Right renal cortex interstitium (tissue), 3 donors: ENCODE measurements at places on chromosomes 6 and 20.

GRCh38 chr6:71259888-71260604 is 28.6 kb upstream of the OGFRL1 start:
- no peak for DNase-seq

- DNase-seq: no peak
These were observed 33.4 kb downstream of the CITED2 start for GRCh38 chr6:139341060-139341459.

DNA sequence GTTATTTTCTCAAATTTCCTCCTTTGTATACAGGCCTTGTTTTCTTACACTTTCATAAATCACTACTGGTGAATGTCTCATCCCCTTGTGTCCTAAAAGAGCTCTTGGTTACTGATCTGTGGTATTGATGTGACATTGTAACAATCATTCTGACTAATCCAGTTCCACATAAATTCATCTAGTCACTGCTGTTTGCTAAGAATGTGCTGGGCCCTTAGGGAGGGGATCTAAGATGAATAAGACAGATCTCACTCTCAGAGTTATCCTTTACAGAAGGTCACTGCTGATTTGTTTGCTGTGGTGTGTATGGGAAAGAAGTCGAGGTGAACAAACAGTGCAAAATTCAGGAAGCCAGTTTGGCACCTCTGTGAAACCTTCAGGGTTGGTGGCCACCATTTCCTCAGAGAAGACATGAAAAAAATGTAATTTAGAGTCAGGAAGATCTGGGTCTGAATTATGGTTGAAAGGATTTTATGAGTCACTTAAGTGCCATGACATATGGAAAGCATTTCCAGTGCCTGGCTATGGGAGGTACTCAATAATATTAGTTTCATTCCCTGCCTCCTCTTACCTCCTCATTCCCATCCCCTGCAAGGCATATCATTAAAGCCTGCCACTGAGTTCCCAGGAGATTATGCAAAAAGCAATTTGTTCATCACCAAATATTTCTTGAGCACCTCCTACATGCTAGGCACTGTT is 121.8 kb downstream of the COL9A1 start:
- no peak for DNase-seq

DNA sequence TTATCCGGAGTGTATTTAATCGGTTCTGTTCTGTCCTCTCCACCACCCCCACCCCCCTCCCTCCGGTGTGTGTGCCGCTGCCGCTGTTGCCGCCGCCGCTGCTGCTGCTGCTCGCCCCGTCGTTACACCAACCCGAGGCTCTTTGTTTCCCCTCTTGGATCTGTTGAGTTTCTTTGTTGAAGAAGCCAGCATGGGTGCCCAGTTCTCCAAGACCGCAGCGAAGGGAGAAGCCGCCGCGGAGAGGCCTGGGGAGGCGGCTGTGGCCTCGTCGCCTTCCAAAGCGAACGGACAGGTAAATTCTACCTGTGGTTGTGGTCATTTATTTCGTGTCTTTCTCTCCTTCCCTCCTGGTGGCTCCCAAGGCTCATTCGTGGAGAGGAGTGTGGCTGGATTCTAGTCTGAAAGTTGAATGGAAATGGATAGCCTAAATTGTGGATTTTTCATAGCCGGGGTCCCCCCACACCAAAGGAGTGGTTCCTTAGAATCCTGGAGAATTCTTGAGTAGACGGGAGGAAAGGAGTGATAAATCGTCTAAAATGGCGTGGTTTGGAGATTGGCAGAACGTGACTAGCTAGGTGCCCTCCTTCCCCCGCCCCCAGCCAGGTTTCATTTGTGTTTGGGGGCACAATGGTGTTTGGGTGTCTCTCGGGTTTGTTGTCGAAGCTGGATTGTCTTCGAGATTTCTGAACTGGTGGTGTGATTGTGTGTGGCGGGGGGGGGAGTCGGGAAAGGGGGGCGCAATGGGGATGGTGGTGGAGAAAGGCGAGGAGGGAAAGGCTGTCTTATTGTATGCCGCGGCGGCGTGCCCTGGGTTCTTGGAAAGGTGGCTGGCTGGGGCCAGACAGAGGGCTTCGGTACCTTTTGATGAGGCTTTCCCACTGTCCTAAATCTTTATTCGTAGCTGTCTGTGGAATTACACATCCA is 673 bp downstream of the MARCKS start:
- DNase-seq: no peak

- DNase-seq: no peak
These were observed 444.6 kb upstream of the DEFB115 start for GRCh38 chr20:30812739-30813411.

DNA sequence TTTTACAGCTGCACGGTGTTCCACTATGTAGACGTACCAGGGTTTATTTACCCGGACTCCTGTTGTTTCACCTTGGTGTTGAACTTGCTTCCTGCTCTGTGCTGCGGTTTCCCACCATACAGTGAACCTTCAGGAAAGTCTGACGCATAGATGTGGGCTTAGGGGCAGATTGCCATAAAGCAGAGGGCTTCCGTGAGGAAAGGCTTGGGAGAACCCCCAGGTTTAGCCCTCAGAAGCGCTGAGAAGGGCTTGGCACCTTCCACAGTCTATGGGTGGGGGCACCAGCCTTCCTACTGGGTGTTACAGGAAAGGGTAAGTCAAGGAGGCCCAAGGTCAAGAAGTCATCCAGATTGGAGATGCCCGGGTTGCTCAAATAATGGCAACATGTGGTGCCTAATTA is 19.2 kb upstream of the MRPS18A start:
- no peak for DNase-seq

DNA sequence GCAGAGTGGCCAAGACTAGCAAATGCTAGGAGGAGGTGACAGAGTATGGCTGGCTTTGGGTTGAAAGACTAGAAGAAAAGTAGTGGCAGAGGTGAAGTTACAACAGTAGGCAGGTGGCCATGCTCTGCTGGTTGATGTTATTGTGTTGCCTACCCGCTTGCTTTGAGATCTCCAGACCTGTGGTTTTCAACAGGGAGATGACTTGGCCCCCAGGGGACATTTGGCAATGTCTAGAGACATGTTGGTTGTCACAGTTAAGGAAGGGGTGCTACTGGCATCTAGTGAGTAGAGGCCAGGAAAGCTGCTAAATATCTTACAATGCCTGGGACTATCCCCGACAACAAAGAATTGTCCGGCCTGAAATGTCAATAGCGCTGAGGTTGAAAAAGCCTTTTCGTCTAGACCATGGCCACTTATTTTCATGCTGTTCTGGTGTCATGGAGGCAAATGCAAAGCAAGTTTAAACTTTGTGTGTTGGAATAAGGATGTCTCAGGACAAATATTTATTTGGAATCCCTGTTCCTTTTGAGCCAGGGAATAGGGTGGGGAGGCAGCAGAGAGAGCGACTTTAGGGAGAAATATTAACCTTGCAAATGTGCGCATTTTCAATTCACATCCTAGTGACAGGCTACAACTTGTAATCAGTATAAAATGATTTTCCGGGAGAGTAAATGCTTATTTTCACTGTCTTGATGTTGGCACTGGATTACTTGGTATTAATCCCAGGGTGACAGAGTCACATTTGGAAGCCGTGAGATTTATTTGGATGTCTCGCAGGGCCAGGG is 203.9 kb downstream of the ZNF217 start:
- DNase-seq: no peak

GRCh38 chr20:56032251-56032650 is 26.9 kb upstream of the CBLN4 start:
- no peak for DNase-seq

DNA sequence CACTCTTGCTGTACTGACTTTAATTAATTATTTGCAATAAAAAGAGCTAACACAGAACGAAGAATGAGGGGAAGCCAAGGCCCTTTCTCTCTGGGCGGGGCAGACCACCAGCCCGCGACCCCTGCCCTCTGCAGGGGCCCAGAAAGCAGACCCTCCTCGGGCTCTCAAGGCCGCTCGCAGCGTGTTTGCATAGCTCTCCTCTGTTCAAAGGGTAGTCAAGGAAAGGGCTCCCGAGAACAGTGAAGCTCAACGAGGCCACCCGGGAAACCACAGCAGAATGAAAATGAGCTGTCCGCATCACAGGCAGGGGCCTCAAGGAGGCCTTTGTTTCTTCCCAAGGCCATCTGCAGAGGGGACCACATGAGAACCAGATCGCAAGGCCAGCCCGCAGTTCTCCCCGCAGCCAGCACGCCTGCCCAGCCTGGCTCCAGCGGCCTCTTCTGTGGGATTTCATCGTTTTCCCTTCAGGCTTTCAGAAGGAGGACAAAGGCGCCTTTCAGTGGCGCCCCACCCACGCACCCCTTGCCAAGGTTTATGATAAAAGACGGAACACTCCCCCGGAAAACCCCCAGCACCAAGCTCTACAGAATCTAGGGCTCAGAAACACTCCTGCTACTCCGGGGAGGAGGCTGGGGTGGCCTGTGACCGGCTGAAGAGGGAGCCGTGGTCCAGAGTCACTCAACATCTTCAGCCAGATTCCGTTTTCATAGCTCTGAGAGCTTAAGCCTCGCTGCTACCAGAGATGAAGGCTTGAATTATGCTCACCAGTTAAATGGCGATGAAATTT is 25.3 kb downstream of the ACSS1 start:
- DNase-seq: no peak

DNA sequence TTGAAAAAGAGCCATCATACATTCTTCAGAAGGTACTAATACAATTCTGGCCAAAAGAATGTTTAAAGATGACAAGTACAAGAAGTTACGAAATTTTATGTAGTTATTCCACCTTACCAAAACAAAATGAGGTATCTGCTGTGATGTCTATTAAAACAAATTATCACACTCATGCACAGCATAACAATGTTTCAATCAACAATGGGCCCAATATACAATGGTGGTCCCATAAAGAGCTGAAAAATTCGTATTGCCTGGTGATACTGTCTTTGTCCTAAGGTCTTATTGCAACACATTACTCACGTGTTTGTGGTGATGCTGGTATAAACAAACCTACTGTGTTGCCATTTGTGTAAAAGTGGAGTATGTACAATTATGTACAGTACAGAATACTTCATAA is 3.6 kb upstream of the NUP153 start:
- DNase-seq: no peak

DNA sequence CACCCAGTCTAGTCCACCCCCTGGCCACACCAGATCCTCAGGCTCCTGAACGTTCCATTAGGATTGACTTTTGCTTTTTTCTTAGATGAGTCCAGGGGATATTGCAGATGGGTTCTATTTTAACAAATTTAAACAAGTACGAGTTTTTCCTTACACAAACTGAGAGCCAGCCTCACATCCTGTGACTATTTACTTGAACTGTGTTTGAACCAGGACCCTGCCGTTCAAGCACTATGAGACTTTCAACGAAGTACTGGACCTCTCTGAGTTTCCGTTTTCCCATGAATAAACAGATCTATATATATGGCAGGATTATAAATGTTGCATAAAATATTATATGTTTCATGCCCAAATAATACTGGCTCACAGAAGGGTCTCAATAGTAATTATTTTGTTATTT is 1.4 kb upstream of the METTL24 start:
- DNase-seq: no peak

- DNase-seq: no peak
These were observed 26.1 kb downstream of the FARS2 start for GRCh38 chr6:5287205-5287965.

DNA sequence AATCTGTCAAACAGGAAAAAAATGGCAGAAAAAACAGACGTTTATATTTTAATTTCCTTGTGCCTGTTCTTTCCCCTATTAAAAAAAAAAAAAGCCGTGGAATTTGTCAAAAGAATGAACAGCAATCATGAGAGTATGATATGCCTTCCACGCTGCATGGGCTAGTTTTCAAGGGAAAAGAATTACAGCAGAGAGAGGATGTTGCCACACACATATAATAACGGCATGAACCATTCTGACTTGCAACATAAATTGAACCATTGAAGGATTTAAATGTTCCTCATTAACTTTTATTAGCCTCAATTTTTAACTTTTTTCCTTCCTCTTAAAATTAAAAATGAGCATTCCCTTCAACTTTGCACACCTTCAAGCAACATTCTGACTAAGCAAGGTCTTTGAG is 301.8 kb downstream of the FOXC1 start:
- DNase-seq: no peak

- DNase-seq: no peak
These were observed 188.2 kb downstream of the ERMARD start for GRCh38 chr6:169939554-169940164.

GRCh38 chr6:134519465-134519864 is 201.6 kb upstream of the SGK1 start:
- no peak for DNase-seq

DNA sequence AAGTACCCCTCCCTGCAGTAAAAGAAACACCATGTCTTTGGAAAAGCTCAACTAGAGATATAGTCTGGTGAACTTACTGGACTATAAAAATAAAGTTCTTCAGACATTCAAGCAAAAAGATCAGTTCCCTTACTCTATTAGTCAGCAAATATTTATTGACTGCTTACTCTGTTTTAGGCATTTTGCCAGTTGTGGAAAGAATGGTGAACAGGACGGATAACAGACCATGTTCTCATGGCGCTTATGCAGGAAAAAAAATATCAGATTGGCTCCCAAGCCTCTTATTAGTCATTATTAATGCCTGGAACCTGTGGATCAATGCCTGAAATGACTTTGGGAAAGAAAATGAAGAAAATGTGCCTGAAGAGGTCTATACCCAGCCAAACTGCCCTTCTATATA is 282.2 kb upstream of the EPHA7 start:
- DNase-seq: no peak

GRCh38 chr20:63470410-63470809 is 2.0 kb downstream of the KCNQ2 start:
- DNase-seq: no peak

DNA sequence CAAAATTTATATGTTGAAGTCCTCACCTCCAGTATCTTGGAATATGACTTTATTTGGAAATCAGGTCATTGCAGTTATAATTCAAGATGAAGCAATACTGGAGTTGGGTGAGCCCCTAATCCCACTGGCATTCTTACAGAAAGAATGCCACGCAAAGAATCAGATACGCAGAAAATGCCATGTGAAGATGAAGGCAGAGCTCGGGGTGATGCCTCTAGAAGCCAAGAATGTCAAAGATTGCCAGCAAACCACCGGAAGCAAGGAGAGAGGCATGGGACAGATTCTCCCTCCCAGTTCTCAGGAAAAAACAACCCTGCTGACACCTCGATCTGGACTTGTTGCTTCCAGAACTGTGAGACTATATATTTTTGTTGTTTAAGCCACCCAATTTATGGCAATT is 273.4 kb upstream of the CITED2 start:
- DNase-seq: no peak

DNA sequence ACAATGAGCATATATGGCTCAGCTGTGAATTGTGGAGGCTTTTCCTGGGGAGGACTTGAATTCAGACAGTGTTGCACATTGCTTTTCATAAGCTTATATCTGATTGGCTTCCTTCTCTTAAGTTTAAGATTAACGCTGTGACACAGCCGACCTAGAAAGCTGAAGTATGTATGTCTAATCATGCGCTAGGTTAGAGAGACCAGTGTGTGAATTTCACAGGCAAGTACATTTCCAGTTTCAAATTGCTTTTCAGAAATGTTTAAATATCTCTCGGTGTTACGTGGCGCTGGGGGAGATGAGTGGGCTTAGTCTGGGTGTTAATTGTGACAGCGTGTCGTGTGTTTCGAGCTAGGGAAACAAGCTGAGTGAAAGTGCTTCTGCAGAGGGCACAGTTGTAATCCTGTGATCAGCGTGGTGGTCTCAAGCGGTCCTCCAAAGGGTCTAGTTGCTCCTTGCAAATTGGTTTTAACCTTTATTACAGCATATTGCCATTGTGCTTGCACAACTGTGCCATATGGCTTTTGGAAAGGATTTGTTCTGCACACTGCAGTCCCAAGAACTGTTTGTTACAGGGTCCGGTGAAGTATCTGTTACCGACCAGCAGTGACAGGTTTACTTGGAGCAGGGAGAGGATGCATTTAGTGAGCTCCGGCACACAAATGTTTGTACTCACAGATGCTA is 166.6 kb downstream of the SASH1 start:
- no peak for DNase-seq

GRCh38 chr20:17956099-17956685 is 12.4 kb downstream of the SNX5 start:
- DNase-seq: no peak
